Osteocyte (in vitro differentiated cells): ENCODE measurements at places on chromosomes 11 and 22. TPM values are rescaled to one million over a fixed set of nuclear protein-coding genes. Genes with fewer than 3 reads are reported as not detected.

GRCh38 chr11:9049959-9050358 lies 41.4 kb downstream of the SCUBE2 start:
- no peak for DNase-seq

FLRT1 gene
- 0.54 and 0.65 TPM in 2 replicates for total RNA-seq

DAGLA gene
- total RNA-seq = 5.1 TPM in 2 replicates

- DNase-seq = no peak
These were observed 26.8 kb downstream of the PARVB start for GRCh38 chr22:44050766-44051355.

GRCh38 chr11:69489031-69489745 lies 7.7 kb downstream of the LINC01488 start:
- DNase-seq = no peak

DNA sequence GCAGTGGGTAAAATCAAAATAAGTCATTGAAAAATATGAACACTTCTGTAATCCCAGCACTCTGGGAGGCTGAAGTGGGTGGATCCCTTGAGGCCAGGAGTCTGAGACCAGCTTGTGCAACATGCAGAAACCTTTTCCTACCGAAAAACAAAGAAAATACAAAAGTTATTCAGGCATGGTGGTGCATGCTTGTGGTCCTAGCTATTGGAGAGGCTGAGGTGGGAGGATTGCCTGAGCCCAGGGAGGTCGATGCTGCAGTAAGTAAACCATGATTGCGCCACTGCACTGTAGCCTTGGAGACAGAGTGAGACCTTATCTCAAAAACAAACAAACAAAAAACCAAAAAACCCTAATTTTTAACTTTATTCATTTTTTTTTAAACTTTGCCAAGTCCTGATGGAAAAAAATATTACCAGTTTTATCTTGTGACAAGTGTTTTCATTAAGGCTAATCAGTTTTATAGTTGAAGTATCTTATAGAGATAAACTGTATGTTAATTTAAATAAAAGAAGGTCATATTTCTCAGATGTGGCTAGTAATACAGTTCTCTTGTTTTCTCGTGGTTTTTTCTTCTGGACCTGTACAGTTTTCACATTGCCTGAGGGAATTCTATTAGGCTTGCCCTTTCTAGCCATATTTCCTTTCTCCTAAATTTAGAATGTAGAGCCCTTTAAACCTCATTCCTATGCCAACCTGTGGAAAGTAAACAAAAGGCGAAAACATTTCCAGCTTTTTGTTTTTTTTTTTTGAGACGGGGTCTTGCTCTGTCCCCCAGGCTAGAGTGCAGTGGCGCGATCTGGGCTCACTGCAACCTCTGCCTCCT lies 9.4 kb downstream of the HIPK3 start:
- DNase-seq = no peak
